CD4-positive, CD25-positive, alpha-beta regulatory T cell (primary cell): ENCODE measurements at places on chromosomes 13 and 19.

- DNase-seq: no peak
These were observed 39.8 kb upstream of the MCF2L start for GRCh38 chr13:112928972-112929782.

DNA sequence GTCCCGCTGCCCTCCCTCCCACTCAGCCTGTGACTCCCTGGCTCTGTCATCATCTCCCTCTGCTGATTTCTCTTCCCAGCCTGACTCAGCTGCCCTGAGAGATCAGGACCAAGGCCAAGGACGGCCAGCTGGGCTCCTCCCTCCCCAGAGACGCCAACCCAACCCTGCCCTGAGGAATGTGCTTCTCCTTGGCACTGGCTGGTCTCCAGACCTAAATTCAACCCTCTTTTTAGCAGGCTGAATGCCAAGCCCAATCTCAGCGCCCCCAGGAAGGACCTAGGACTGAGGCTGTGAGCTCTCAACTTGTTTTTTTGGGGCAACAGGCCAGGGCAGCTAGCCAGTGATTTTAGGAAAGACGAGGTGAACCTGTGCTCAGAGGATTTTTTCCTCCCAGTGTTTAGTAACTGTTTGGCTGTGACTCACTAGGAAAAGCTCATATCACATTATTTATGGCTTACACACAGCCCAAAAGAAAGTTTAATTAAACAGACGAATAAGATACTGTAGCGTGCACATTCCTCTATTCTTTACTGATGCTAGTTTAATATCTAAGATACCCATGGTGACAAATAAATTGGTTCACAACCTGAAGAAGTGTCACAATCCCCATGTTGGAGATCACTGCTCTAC is 7.4 kb upstream of the IGFL1 start:
- DNase-seq: no peak

GRCh38 chr13:41938918-41939317 is 22.0 kb downstream of the VWA8 start:
- no peak for DNase-seq

GRCh38 chr19:51541458-51542357 is 10.2 kb upstream of the SIGLEC6 start:
- DNase-seq: no peak

GRCh38 chr13:101157261-101157660 is 259.0 kb downstream of the NALCN start:
- DNase-seq: no peak
